Naive thymus-derived CD4-positive, alpha-beta T cell (primary cell): ENCODE measurements at places on chromosomes 16 and 17. TPM values are rescaled to one million over a fixed set of nuclear protein-coding genes. Genes with fewer than 3 reads are reported as not detected.

DNA sequence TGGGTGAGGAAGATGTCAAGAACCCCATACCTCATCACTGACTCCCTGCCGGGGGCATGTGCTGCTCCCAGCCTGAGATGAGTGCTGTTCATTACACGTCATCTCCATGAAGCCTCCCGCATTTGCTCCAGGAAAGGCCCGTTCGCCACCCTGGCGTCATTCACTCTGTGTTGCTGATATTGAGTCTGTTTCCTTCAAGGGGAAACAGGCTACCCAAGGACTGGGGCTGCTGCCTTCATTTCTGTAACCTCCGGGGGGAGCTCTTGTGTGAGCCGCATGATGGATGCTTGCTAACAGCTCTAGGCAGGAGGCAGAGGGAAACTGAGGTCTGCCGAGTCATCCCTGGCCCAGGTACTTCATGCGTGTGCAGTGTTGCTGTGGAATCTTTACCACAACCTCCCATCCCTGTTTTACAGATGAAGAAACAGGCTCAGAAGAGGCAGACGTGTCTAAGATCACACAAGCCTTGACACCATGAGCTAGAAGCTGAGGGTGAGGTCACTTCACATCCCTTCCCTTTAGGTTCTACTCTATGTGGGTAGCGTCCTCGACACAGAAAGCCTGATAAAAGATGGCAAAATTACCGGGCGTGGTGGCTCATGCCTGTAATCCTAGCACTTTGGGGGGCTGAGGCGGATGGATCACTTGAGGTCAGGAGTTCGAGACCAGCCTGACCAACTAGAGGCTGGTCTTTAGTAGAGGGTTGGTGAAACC is 3.5 kb upstream of the ARMC5 start:
- H3K27me3 ChIP-seq, result no peaks in the 10 kb centered on the region
- no peak overlapping the region for H3K4me3 ChIP-seq
- no peak overlapping the region for H3K27ac ChIP-seq
- H3K36me3 ChIP-seq, result no peaks in the 10 kb centered on the region

GRCh38 chr16:68411086-68411485 is 37.2 kb downstream of the SMPD3 start:
- no peak for DNase-seq
- H3K4me1 ChIP-seq, result peaks cover 5% of the 10 kb centered on the region
- no peak overlapping the region for H3K27ac ChIP-seq
- no peaks in the 10 kb centered on the region for H3K36me3 ChIP-seq

DNA sequence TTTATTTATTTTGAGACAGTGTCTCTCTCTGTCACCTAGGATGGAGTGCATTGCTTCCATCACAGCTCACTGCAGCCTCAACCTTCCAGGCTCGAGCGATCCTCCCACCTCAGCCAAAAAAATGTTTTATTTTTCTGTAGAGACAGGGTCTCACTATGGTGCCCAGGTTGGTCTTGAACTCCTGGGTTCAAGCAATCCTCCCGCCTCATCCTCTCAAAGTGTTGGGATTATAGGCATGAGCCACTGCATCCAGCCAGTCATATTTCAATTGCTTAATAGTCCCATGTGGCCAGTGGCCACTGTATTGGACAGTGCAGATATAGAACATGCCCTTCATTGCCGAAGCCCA is 15.3 kb downstream of the TMC7 start:
- H3K36me3 ChIP-seq, result no peaks in the 10 kb centered on the region
- H3K27ac ChIP-seq, result no peak overlapping the region
- H3K27me3 ChIP-seq, result no peaks in the 10 kb centered on the region
- no peak for DNase-seq
- no peaks in the 10 kb centered on the region for H3K4me1 ChIP-seq

GRCh38 chr16:66376114-66376513 is 9.6 kb downstream of the CDH5 start:
- H3K4me3 ChIP-seq, result no peak overlapping the region
- no peak overlapping the region for H3K27ac ChIP-seq
- no peaks in the 10 kb centered on the region for H3K36me3 ChIP-seq
- DNase-seq, result no peak

DNA sequence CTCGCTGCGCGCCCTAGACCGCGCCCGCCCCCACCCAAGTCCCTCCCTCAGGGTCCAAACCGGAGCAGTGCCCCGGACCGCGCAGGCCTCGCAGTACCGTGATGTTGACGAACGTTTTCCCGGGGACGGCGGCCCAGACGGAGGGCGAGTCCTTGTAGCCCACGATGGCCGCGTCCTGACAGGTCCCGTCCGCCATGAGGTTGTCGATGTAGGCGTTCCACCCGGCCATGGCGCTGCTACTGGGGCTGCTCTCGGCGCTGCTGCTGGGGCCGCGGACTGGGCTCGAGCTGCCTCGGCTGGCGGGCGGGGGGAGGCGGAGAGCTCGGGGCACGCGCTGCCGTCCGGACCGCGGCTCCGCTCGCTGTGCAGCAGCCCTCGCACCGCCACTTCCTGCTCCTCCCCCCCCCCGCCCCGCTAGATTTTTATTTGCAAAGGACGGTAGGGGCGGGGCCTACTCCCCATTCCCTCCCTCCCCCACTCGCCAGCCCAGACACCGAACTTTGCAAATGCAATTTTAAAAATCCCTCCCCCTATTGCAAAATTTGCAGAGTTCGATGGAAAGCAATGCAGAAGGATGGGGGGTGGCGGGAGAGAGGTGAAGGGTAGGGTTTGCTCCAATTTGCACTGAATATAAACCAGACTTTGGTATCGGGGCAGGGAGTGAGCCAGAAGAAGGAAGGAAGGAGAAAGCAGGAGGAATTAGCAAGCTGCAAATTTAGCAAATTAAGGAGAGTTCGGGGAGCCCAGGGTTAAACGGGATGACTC is at the start of gene PFN1:
Gene PFN1 (minus strand): TSS at position 365 of the 765 bp plus-strand sequence. CDS start 136 bp downstream, at position 229.
- peak within 1 kb of the TSS; percentile 98 for H3K4me3 ChIP-seq
- H3K27ac ChIP-seq, result peak within 1 kb of the TSS; percentile 89
- peaks cover 33% of the 10 kb centered on the region for H3K4me1 ChIP-seq
- H3K36me3 ChIP-seq, result peaks cover 34% of the 10 kb centered on the region
- H3K27me3 ChIP-seq, result no peaks in the 10 kb centered on the region
- DNase-seq, result peak; percentile 90

- no peak overlapping the region for H3K4me3 ChIP-seq
- H3K36me3 ChIP-seq, result no peaks in the 10 kb centered on the region
- H3K27ac ChIP-seq, result no peak overlapping the region
- no peak for DNase-seq
- no peaks in the 10 kb centered on the region for H3K27me3 ChIP-seq
- no peaks in the 10 kb centered on the region for H3K4me1 ChIP-seq
These were observed 6.6 kb upstream of the ZNF629 start for GRCh38 chr16:30793508-30794069.

DNA sequence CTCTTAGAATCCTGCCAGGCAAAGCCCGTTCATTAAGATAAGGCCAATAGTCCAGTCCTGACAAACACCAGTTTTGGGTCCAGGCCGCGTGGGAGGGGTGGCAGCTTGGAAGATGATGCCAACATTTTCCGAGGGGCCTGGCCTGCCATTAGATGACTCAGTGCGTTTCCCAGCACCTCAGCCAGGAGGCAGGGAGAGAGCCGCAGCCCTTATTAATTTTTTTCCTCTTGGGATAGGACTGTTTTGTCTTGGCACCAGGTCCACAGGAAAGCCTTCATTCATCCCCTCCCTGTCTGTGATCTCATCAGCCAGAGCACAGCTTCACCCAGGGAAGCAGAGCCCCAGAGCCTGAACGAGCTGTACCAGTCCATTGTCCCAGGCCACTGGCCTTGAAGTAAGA is 4.7 kb upstream of the NDEL1 start:
- DNase-seq, result no peak
- no peaks in the 10 kb centered on the region for H3K36me3 ChIP-seq
- H3K4me3 ChIP-seq, result no peak overlapping the region
- no peaks in the 10 kb centered on the region for H3K27me3 ChIP-seq

TPSD1 gene
- not detected for total RNA-seq

SLC6A2 gene
- total RNA-seq, result not detected in 2 replicates
